ENCODE measurements at places on chromosomes 6 and 20.

- no peak for DNase-seq
These were observed 350.6 kb upstream of the PLCB4 start for GRCh38 chr20:8718279-8718678.

GRCh38 chr6:134317471-134318131, at the start of gene SGK1:
Gene SGK1, minus strand, starts transcription at chr6:134318112. Its CDS starts 652 bp downstream, at chr6:134317460.
- no peak for DNase-seq

GRCh38 chr6:137519629-137520176, 25.5 kb upstream of the OLIG3 start:
- no peak for DNase-seq

DNA sequence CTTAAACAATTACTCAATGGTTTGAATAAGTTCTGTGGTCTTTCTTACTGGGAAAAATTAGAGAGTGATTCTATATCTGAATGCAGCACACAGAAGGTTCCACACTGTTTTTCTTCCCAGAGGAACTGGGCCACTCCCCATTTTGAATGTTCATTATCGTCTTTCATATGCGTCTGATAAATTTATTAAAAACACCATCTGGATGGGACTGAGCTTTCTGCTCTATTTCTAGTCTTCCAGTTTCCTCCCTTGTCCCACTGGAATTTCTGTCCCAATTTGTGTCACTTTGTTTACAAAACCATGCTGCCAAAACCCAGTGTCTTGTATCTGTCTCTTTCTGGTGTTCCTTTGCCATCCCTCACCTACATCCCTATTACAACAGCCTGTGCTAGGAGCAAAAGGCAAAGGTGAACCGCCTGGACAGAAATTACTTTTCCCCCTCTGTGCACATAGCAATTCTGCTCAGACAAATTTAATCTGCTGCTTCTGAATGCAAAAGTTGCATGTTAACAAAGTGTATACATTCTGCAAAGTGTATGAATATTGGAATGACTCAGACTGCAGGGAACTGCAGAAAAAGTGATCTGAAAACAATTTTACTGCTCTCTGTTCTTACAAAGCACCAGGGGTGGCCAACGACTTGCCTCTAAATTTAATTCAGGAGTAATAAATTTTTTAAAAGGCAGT, 333.6 kb downstream of the BTBD9 start:
- no peak for DNase-seq

DNA sequence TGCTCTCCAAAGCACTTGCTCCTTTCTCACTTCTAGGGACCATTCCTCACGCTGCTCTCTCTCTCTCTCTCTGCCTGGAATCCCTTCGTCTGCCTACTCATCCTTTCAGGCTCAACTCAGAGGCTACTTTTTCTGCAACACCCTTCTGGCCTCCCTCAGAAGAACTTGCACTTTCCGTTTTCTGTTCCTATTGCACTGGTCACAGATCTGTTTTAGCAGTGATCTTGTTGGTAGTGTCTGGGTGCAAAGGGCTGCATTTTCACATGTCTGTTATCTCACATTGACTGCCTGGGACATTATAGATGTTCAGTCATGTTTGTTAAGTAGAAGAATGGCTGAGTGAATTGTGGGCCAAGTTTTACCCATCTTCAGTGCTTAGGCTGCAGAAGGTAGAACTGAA, 63.5 kb downstream of the RIN2 start:
- DNase-seq: no peak

DNA sequence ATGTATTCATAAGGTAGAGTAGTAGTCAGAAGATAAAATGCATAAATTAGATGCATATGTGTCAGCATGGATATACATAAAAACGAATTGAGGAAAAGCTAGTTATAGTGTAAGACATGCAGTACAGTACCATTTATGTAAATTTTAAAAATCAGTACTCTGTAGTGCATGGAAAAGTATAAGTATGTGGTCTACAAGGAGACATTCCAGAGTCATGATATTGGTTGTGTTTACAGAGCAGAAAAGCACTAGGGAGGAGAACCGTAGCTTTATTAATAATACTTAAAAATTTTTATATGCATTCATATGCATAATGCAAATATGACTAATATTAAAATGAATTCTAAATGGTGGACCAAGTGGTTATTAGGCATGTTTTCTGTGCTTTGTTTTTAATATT, 220.0 kb downstream of the ZFAND3 start:
- no peak for DNase-seq

GRCh38 chr20:49981218-49982071, 1.3 kb upstream of the SNAI1 start:
- no peak for DNase-seq

Data from HuH-7 (cell line).